ENCODE measurements at places on chromosomes 6 and 20. TPM values are rescaled to one million over a fixed set of nuclear protein-coding genes. Genes with fewer than 3 reads are reported as not detected.

DNA sequence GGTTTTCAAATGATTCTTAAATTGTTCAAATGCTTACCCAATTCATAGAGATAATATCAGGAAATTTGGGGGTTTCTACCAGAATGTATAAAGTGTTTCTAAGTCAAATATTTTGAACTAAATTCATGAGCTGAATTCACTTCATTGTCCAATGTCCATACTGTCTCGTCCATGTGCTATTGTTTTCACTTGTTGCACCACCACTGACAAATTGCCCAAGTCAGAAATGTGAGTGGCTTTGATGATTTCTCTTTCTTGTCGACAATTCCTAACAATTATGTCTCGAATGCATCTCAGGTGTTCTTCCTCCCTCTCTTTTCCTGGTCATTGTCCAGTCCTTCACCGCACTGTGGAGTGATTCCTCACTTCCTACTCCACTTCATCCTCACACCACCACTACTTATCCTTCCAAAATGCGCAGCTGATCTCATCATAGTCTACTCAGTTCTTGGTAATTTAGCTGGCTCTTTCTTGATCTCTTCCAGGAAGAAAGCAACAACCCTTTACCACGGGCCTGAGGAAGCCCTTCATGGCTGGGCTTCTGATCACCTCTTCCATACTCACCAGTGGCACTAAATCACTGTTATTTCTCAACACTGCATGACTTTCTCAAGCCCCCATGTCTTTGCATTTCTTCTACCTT lies 161.1 kb downstream of the FOXA2 start:
- DNase-seq, result no peak

- no peak for DNase-seq
Observed at GRCh38 chr6:159098636-159099106, 53.9 kb upstream of the TAGAP start.

DNA sequence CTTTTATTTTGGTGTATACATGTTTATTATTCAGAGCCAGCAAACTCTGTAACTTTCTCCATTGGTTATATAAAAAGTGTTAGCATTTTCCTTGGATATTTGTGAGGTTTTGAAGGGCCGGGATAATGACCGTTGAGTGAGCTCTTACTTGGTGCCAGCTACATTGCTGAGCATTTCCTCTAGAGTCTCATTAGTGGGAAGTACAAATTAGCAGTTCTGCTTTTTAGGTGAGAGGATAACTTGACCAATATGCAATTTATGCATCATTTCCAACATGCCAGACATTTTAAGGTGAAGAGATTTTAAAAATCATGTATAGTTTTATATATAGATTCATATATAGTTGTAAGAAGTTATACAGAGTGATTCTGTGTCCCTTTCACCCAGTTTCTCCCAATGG lies 84.3 kb downstream of the CARMIL1 start:
- DNase-seq, result no peak

- no peak for DNase-seq
Observed at GRCh38 chr6:103367212-103367611, 1492.5 kb downstream of the HACE1 start.

GRCh38 chr20:4901031-4901818 lies 100.1 kb downstream of the SLC23A2 start:
- DNase-seq, result no peak

- DNase-seq, result no peak
Observed at GRCh38 chr6:79589701-79590100, 41.4 kb upstream of the SH3BGRL2 start.

DNA sequence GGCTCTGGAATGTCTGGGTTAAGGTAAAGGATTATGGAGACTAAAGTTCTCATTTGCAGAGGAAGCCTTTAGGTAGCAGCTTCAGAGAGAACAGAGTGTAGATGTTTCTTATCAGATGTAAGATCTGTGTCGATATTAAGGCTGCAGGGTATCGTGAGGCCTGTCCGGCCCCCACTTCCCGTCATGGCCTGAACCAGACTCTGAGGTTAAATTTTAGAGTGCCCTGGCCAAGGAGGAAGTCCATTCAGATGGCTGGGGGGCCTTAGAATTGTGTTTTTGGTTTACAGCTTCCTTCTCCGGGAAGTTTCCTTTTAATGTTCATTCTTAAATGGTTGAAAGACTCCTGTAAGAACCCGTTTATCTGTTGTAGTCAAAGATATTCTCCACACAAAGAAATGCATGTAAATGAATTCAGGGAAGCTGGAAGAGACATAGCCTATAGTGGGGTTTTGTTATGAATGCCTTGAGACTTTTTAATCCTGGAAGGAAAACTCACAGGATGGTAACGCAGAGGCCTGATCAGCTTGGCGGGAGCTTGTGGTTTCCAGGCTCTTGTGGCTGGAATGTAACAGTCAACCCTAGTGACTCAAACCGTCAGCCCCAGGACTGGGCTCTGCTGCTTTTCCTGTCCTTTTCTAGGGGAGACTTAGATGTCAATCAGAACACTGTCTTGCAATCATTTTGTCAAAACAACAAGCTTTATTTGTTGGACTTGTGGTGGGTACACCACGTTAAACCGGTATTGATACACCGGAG lies 34.7 kb downstream of the KIF25 start:
- DNase-seq, result peak; percentile 75

DNA sequence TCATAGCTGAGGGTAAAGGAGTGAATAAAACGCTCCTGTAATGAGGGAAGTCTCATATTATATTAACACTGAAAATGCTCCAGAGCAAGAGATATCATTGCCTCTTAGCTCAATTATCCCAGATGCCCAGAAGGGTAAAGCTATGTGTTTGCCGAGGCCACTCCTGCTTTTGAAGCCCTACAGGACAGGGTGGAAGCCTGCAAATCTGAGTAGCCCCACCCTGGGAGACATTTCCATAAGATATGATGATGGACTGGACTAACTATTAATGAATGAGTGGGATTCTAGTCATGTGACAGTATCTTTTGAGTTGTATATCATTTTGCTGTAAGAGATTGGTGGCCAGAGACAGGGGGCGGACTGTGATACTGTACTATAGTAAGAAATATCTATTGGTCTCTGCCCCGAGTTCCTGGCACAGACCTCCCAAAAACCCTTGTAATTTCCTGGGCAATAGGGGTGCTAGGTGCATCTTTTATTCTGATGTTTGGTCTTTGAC lies 10.5 kb upstream of the SLC22A2 start:
- DNase-seq, result no peak

- DNase-seq, result no peak
Observed at GRCh38 chr6:79719248-79719960, 88.3 kb downstream of the SH3BGRL2 start.

GRCh38 chr6:170529839-170530469 lies 23.2 kb downstream of the PSMB1 start:
- DNase-seq, result peak; percentile 58

- no peak for DNase-seq
Observed at GRCh38 chr6:93417421-93418013, 1.8 kb downstream of the EPHA7 start.

- peak; percentile 39 for DNase-seq
Observed at GRCh38 chr6:157840776-157841175, 17.7 kb downstream of the SNX9 start.

DNA sequence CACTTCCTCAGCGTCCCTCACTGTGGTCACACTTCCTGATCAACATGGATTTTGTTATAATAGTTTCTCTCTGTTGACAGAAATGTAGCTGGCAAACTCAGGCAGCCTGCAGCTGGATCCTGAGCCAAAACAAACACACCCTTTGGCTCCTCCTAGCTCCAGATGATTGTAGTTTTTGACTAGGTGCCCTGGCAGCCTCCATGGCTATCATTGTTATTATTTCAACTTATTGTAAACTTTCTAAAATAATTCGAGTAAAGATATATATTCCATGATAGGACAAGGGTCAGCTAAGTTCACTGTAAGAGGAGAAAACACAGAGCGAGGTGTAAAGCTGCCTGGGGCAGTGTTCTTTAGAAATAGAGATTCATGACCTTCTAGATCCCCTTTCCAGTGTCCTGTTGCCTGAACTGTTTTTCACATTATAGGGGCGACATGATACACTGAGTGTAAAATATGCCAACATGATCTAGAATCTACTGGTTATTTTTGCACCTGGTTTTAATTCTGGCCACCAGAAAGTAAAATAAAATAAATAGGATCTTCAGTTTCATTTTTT lies 98.2 kb upstream of the HDGFL1 start:
- no peak for DNase-seq

PTCRA gene
- total RNA-seq, result not detected

HS3ST5 gene
- not detected for total RNA-seq

ZNF831 gene
- not detected for total RNA-seq
